Fibroblast of the aortic adventitia (primary cell): ENCODE measurements at places on chromosomes 7 and 10. TPM values are rescaled to one million over a fixed set of nuclear protein-coding genes. Genes with fewer than 3 reads are reported as not detected.

GRCh38 chr7:102934239-102934638 lies 21.4 kb downstream of the LRRC17 start:
- DNase-seq = peak; percentile 64

GRCh38 chr7:18541181-18541870 lies 45.8 kb downstream of the HDAC9 start:
- peak; percentile 55 for DNase-seq

DNA sequence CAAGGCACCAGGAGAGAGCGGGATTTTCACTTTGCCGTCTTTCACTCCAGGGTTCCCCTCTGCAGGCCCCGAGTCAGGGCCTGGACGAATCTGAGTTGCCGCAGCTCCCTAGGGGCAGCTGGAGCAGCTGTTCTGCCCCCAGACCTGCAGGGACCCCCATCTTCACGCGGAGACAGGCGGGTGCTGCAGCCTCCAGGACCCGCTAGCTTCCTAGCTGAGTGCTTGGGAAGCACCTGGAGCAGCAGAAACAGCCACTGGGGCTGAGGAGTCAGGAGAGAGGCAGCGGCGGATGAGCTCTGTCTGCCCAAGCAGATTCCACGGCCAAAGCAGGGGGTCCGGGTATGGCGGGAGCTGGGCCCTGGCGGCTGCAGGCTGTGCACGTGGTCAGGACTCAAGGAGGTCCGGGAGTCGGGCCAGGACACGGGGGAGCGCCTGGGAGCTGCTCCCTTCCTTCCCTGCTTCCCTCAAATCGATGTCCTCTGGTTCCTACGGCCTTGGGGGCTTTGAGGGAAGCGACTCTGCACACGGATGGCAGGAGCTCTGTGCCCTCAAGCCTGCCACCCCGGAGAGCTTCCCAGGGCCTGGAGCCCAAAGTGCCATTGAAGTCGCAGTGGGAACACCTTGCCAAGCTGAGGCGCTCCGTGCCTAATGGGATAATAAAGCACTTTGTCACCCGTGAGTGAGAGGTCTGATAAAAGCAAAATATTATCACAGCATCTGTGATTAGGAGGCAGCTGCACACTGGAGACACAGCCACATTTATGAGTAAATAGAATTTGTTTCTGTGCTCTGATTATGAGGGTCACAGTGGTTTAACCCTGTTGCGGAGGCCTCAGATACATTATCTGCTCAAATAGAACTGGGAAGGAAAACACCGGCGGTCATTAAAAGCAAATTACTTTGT lies 17.2 kb downstream of the MNX1 start:
- DNase-seq = peak; percentile 17

GRCh38 chr10:31399631-31400030 lies 80.6 kb downstream of the ZEB1 start:
- peak; percentile 35 for DNase-seq

ZP3 gene
- total RNA-seq = 0.63 and 2.9 TPM in 2 replicates

DNA sequence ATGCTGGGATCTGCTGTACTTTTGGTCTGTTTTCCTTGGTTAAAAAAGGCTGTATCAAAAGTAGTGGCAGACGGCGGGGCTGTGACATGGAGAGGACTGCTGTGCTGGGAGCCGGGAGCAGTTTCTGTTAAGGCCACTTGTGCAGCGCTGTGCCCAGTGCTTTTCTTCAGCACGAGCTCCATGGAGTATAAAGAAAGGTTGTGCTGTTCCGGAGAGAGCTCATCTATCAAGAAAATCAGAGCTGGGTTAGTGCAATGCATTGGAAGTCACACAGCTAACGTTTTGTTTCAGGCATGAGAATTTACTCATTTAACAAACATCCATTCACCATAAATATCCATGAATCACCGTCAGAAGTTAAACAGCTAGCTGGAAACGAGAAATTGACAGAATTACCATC lies 62.0 kb downstream of the KIAA1549 start:
- DNase-seq = no peak

DNA sequence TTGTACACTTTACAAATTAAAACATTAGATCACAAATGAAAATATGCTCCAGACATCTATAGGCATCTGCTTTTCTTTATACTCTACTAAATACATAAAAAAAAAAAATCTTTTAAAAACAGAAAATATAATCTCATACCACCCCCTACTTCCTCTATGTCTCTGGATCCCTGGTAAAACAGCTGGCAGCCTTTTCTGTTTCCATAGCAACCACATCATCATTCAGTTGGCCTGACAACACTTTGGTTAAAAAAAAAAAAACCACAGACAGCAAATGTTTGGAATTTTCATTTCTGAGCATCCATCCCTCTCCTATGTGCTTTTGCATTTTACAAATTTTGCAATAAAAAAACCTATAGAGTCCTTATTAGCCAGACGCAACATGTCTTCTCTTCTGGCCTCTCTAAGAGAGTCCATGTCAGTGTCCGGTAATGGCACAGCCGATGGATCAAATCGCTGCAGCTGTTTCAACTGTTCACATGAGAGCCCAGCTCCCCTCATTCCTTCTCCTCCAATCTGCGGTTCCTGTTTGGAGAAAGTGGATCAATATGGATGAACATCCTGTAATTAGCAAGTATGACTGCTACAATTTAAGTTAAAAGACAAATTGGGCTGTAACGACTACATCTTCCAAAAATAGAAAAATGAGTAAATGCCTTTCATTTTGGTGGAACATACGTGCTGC lies 105.6 kb downstream of the NSUN6 start:
- DNase-seq = peak; percentile 11

LRGUK gene
- total RNA-seq = 0.09 and 0.82 TPM in 2 replicates

DNA sequence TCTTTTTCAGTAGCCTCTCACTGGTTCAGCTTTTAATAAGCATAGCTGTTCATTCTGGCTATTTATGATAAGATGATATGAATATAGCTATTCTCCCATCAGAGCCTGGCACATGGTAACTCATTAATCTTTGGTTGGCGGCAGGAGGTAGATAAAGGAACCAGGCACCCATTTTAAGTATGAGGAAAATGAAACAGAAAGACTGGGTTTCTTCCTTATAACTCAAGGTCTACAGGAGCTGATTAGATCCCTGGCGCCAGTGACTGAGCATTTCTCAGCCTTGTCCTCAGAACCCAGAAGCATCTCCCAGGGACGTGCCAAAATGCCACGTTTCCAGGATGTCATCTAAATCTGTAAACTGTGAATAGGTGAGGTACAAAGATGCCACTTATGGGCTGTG lies 141.9 kb downstream of the TCF7L2 start:
- no peak for DNase-seq

GPNMB gene
- 479 and 525 TPM in 2 replicates for total RNA-seq

SYT15B gene
- 0.16 TPM in 1 of 2 replicates, not detected in the other for total RNA-seq

DNA sequence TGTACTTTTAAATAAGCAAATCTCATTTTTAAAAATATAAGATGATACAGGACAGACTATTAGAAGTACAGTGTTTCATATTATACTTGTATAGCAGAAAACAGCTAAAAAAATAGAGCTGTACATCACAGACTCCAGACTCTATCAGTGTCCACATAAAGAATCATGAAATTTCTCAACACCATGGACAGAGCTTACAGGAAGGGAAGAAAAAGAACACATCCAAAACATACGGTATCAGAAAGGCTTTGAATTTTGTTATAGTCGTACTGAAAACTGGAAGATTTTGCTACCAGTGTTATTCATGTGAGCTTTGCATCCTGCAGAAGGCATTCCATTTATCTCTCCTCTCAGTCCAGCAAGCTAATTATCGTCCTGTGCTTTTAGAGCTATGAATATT lies 183.2 kb upstream of the PTPRZ1 start:
- peak; percentile 1 for DNase-seq

DNA sequence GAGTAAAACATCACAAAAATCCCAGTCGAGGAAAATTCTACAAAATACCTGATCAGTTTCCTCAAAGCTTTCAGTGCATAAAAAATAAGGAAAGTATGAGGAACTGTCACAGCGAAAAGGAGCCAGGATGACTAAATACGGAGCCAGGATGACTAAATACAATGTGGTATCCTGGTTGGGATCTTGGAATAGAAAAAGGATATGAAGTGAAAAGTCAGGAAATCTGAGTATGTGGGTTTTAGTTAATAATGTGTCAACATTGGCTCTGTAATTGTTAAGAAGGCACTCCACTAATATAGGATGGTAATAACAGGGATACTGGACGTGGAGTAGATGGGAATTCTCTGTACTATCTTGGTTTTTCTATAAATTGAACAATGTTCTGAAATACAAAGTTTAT lies 175.5 kb downstream of the SUGCT start:
- DNase-seq = peak; percentile 42

NXPH1 gene
- total RNA-seq = not detected in 2 replicates

ACTR1A gene
- total RNA-seq = 103 and 105 TPM in 2 replicates

GRCh38 chr10:117531371-117532002 lies 11.1 kb upstream of the EMX2 start:
- DNase-seq = no peak

KLLN gene
- total RNA-seq = 0.99 and 2.0 TPM in 2 replicates

GNG11 gene
- total RNA-seq = 37.0 and 56.9 TPM in 2 replicates

DNA sequence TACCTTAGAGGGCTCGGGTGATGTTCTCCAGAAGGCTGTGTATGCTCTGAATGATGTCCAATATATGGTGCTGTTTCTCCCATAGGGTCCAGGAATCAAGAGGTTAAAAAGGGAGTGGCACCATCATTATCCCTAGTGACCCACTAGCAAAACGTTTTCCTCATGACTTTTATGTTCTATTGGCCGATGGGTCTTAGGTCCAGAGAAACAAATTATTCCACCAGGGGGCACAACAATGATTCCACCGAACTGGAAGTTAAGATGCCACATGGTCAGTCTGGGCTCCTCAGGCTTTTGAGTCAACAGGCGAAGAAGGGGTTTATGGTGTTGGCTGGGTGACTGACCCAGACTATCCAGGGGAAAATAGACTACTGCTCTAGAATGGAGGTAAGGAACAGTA lies 256.1 kb downstream of the COBL start:
- DNase-seq = no peak

ITIH5 gene
- total RNA-seq = 0.09 and 9.6 TPM in 2 replicates

CDK6 gene
- 11.6 and 36.0 TPM in 2 replicates for total RNA-seq

OPALIN gene
- not detected in 2 replicates for total RNA-seq

DNA sequence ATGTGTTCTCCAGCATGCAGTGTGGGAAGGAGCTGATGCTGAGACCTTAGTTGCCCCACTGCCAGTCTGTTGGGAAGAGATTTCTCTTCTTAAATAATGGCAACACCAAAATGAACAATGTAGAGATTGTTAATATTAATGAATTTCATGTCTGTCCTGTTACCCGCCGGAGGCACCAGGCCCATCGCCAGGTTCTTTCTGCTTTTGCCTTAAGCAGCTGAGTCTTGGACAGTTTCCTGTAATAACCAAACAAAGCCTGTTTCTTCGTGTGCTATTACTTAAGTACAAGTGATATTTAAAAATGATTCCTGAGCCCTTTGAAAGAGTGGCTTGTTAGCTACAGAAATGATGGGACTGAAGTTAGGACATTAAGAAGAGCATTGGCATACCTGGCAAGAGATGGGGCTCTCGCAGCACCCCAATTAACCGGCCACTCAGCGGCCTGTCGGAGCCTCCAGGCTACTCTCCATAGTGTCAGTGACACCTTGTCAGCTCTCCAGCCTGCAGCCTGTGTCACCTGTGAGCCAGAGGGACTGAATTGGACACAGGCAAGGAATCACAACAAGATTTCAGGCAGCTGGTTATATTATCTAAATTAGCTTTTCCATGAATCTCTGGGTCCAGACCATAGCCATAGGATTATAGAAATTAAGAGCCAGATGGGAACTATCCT lies 142.0 kb downstream of the CELF2 start:
- DNase-seq = peak; percentile 13

GRCh38 chr10:10256860-10257259 lies 760.8 kb upstream of the CELF2 start:
- DNase-seq = no peak

STEAP1B gene
- 2.5 and 38.6 TPM in 2 replicates for total RNA-seq

GRCh38 chr10:30420266-30420665 lies 13.7 kb upstream of the MAP3K8 start:
- DNase-seq = no peak

DNA sequence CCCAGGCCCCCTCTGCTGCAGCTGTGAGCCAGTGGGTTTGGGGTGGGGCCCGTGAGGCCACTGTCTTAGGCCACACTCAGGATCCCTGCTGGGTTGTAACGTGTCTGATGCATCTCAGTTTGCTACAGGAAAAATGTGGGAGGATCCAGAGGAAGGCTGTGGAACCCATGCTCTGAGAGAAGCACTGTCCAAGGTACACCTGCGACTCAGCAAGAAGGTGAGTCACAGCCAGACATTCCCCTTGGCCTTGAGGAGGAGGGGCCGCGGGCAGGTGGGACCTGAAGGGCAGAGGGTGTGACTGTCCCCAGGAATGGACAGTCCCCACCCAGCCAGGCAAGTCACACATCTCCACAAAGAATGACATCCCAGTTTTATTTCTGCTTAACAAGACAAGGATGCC lies 27.8 kb upstream of the C10orf120 start:
- no peak for DNase-seq

DNA sequence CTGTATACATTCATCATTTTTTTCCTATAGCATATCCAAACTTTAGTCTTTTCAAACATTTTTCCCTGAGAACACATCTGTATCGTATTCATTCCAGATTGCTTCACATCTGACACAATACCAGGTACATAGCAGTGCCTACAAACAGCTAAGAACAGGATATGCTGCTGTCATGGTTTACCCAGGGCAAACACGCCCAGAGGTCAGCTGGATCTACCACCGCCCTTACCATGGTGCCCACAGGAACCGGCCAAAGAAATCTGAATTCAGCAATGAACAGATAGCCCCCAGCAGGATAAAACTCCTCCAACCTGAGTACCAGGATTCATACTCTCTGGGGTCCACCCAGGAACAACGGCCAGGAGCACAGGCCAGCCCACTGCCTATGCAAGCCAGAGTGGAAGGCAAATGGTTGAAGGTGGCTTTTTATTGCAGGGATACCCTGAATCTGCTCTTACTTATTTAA lies 43.0 kb downstream of the TNS3 start:
- no peak for DNase-seq

DNA sequence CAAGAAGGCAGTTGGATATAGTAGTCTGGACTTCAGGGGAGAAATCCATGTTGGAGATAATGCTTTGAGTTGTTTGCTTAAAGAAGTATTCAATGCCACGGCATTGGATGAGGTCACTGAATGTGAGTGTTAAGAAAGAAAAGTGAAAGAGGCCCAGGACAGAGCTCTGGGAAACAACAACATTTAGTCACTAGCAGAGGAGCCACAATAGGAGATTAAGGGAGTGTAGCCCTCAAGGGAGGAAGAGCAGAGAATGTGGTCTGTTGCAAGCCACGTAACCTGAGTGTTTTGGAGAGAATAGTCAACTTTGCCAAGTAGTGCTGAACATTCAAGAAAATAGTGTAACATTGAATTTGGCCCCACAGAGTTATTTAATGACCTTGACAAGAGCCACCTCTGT lies 114.7 kb downstream of the MYO3A start:
- no peak for DNase-seq

DNA sequence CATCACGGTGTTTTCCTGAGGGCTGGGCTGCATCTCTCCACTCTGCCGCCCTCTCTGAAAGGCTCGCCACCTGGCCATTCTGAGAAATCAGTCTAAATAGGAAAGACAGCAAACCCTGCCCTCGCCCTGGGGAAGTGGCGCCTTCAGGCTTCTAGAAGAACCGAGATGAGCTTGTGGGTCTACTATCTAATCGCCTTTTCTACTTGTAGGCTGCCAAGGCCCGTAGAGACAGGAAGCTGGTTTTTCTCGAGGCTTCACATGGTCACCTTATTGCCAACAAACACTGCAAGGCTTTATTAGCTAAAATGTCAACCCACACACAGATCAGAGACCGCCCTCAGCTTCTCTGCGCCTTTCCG lies 21.4 kb downstream of the LAT2 start:
- DNase-seq = no peak
